ENCODE measurements at places on chromosomes 16 and 17.

GRCh38 chr16:89697161-89697615 is 4.3 kb downstream of the SPATA2L start:
- no peak for DNase-seq

- no peak for DNase-seq
Measured at GRCh38 chr16:3035972-3036725, 595 bp downstream of the BICDL2 start.

GRCh38 chr16:26605626-26606271 is 461.0 kb upstream of the C16orf82 start:
- no peak for DNase-seq

GRCh38 chr16:31134625-31135534 is 647 bp downstream of the PRSS8 start:
- no peak for DNase-seq

GRCh38 chr16:75108792-75109731 is 7.5 kb downstream of the LDHD start:
- DNase-seq = peak; percentile 90

DNA sequence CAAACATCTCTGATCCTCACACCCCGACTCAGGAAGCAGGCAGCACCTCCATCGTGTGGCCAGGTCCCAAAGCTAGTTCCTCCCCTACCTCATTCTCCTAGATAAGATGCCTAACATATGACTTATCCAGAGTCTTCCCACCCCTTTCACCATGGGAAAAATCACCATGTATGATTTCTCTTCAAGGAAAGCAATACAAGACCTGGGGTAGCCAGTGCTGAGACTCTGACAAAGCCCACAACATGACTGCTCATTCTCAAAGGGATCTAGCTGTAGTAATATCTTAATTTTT is 45.1 kb downstream of the CMTM4 start:
- no peak for DNase-seq

- DNase-seq = no peak
Measured at GRCh38 chr17:63447471-63448009, 1.4 kb upstream of the CYB561 start.

GRCh38 chr16:3029491-3030221 is 5.8 kb downstream of the THOC6 start:
- no peak for DNase-seq

DNA sequence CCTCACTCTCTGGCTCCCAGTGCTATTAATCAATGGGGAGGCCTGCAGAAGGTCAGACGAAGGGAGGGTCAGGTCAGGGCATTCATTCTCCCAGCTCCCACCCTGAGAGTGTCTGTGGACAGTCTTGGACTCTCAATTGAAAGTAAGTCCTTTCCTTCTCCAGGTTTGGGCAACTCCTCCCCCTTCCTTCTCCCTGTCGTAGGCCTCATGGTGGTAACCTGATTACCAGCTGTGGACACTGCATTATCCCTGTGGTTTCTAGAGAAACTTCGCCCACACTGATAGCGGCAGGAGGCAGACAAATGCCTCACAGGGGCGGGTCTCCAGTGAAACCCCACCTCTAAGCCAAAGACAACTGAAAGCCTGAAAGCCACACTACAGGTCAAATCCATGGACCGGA is 57.7 kb upstream of the SLC25A19 start:
- no peak for DNase-seq

DNA sequence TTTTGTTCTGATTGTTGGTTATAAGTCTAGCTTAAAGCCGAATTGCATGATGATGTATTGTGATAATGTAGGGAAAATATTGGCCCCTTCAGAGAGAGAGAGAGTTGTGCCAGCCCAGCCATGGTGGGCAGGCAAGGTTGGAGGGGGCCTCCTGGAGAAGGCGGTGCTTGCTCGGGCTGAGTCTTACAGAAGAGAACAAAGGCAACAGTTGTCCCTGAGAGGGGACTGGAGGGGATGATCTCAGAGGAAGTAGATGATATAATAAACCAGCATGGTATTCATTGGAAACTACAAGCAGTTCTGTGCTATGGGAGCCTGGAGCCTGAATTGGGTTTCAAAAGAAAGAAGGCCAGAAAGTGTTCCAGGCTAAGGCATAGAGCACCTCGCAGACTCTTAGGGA is 173.8 kb downstream of the RPTOR start:
- DNase-seq = no peak

GRCh38 chr16:78574571-78574970 is 475.1 kb downstream of the WWOX start:
- DNase-seq = no peak

DNA sequence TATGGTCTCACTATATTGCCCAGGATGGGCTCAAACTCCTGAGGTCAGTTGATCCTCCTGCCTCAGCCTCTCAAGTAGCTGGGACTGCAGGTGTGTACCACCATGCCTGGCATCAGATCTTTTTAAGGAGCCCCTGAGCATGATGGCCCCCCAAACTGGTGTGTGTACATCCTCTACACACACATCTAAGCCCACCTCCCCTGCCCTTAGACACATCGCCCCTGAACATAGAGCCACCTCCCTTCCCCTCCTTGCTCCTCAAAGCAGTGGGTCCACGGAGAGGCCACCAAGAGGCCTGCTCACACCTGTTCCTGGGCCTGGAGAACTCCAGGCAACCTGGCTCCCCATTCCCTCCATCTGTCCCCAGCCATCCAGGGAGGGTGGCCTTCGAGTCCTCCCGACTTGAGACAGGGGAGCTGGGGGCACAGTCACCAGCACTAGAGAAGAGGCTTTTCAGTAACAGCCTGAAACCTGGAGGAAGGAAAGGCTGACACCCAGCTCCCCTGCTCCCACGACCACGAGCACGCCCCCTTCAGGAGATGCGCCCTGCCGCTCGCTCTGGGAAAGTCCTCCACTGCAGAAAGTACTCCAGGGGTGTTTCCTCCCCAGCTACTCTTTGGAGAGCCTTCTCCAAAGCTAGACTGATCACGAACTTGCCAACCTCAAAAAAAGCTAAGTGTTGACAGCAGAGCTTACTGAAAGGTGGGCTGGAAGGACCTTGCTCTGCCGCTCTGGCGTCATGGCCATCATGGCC is 12.6 kb upstream of the PRR29 start:
- DNase-seq = no peak

DNA sequence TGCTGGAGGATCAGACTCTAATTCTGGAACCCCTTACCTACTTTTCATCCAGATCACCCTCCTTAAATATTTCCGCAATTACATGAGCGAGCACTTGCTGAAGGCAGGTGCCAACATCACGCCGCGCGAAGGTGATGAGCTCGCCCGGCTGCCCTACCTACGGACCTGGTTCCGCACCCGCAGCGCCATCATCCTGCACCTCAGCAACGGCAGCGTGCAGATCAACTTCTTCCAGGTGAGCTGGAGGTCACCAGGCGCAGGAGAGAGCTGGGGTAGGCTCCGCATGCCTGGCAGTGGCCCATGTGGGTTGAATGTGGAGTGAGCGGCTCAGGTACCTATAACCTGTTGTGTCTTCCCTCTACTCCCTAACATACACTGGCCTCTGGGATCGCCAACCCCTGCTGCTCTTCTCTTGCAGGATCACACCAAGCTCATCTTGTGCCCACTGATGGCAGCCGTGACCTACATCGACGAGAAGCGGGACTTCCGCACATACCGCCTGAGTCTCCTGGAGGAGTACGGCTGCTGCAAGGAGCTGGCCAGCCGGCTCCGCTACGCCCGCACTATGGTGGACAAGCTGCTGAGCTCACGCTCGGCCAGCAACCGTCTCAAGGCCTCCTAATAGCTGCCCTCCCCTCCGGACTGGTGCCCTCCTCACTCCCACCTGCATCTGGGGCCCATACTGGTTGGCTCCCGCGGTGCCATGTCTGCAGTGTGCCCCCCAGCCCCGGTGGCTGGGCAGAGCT is 10.9 kb downstream of the PLK1 start:
- no peak for DNase-seq

DNA sequence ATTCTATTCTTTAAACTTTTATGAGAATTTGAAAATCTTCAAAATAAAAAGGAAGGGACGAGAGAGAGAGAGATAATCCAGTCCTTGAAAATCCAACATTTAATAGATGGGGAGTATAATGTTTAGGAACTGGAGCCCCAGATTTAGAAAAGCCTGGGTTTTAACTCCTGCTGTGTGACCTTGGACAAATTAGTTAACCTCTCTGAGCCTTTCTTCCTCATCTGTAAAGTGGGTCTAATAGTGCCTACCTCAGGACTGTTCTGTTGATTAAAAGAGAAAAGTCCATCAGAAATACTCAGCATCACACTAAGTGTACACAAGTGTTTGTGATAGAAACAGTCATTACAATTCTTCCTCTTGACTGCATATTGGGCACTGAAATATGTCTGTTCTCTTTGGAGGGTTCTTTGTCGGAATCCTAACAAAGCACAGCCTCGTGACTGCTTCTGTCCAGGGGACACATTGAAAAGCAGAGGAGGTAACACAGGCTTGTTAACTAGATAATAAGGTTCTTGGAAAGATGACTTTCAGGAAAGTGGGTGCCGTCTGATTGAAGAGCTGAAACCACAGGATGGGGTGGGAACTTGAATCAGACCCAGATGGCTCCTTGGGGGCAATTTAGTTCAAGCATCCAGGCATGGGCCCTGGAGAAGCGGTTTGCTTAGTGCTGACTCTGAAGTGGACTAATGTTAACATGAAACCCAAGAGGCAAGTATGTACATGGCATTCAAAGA is 128.2 kb downstream of the CLEC16A start:
- DNase-seq = no peak

DNA sequence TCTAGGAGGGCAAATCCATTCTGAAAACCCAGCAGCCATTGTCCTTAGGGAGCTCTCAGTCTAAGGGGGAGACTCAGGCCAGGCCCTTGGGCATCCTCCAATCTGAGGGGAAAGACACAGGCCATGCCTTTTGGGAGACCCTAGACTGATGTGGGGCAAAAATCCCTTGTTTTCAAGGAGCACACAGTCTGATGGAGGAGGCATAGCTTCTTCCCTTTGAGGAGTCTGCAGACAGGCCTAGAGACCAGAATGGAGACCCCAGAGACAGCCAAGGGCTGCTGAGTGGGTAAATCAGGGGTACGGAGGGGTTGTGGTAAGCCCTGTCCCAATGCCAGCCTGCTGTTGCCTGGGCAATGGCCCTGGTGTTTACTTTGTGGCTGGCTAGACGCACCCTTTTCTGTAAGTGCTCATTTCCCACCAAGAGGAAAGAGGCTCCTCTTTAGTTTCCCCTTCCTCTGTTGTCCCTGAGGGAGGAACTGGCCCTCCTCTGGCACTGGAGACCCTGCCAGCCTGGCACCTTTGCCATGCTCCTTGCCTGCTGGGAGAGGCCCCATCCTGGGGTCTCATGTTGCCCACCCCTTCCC is 19.3 kb downstream of the ARHGAP23 start:
- DNase-seq = no peak

DNA sequence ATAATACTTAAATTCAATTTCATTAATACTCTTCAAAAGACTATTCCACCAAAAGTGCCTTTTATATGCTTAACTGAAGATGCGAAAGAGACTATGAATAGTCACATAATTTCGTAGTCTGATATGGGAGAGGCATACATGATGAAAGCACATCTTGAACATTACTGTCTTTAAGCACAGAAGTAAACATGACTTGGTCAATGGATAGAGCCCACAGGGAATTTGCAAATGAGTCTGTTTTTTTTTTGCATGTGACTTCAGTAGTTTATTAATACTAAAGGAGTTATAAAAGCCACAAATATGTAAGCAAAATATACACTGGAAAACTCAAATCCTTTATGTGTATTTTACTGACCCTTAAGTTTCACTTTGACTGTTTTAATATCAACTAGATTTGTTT is 15.9 kb downstream of the ADPRM start:
- DNase-seq = no peak

DNA sequence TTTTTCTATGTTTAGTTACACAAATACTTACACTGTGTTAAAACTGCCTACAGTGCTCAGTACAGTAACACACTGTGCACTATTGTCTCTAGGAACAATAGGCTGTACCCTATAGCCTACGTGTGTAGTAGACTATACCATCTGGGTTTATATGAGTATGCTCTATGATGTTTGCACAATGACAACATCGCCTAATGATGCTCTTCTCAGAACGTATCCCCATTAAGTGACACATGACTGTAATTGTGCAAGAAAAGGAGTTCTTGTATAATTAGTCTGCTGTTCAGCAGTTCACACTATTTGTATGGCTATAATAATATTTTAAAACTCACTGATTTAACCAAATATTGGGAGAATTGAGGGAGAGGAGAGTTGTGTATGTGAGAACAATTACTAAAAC is 173.7 kb downstream of the TRIM37 start:
- no peak for DNase-seq

DNA sequence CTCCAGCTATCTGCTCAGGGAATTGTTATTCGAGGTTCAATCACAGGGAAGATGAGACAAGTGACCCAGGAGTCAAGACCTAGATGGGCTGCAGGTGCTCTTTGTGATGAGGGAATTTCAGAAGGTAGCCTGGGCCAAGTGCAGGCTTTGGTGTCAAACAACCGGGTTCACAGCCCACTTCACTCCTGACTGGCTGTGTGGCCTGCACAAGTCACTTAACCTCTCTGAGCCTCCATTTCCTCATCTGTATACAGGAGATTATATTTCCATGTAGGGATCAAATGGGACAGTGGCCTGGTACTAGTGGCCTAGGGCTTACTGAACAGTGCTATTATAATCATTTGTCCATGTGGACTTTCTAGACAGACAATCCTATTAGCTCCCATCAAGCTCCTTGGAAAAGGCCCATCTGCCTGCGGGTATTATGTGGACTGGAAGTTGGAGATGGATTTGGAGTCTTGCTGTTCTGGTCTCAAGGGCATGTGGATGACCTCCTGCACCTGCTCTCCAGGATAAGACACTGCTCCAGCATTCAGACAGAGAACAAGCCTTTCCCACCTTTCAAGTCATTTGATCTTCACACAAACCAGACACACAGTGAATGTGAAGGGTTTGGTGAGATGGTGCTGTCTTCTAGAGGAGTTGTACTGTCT is 3.1 kb upstream of the MT1X start:
- no peak for DNase-seq

DNA sequence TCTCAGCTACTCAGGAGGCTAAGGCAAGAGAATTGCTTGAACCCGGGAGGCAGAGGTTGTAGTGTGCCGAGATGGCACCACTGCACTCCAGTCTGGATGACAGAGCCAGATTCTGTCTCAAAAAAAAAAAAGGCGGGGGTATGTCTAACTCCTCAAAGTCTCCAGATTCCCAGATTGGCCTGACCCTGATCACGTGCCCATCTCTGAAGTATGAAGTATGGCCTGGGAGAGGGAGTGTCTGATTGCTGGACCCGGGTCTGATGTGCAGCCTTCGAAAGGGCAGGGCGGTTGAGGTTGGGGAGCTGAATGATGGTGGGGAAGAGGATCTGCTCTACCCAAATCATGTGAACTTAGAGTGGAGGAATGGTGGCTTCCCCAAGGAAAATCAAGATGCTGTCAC is 17.3 kb upstream of the AQP8 start:
- no peak for DNase-seq

GRCh38 chr17:19659366-19660177 is 11.0 kb downstream of the ALDH3A2 start:
- DNase-seq = no peak
